ENCODE measurements at places on chromosomes 12 and 14. TPM values are rescaled to one million over a fixed set of nuclear protein-coding genes. Genes with fewer than 3 reads are reported as not detected.

DNA sequence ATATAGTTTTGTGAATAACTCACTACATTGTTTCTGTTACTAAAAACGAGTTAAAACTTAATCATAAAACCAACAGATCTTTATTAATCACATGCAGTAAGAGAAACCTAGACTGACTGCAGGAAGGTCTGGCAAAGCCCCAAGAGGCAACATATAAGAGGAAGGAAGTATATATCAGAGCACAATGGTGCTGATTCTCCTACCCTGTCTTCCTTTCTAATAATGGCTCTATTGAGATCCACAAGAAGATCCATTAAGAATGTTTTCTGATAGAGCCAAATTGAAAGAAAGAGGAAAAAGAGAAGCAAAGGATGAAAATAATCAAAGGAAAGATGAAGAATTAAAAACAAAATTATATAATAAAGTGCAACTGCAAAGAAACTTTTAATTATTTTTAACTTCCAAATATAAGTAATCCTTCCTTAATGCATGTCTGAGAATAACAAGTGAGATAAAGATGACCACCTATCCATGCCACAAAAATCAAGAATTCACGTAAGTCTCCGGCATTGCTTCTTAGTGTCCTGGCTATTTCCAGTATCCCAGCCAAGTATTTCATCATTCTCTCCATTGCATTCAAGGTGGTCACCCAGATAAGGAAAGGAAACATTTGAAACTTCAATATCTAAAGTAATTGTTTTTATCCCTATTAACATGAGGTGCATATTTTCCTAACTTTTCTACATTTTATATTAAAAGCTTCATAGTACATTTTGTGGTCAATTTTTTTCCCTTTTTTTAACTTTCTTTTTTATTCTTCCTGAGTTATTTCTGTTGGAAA lies 62.2 kb downstream of the SOX5 start:
- no peaks in the 10 kb centered on the region for H3K27me3 ChIP-seq
- H3K4me1 ChIP-seq = no peaks in the 10 kb centered on the region
- H3K36me3 ChIP-seq = no peaks in the 10 kb centered on the region
- no peak overlapping the region for H3K27ac ChIP-seq
- H3K4me3 ChIP-seq = no peak overlapping the region

DNA sequence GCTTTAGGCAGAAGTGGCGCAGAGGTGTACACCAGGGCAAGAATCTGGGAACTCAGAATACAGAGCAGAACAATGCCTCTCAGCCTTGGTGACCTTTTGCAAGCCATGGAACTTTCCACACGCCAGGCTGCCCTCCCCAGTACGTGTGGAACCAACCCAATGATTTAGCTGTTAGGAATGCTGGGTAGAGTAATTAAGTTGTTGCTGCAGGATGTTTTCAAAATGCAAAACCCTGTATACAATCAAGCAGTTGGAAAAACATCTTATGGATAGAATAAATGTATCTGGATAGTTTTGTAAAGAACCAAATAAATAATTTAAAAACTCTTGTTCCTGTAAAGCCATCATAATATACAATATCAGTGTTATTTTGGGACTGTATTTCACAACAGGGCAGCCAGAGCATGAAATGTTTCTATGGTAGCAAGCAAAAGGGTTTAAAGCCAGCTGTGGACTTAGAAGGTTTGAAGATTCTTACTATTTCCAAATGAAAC lies 19.4 kb downstream of the PPP1R36 start:
- no peaks in the 10 kb centered on the region for H3K4me1 ChIP-seq
- peak overlapping the region; percentile 16 for H3K27ac ChIP-seq
- no peaks in the 10 kb centered on the region for H3K36me3 ChIP-seq
- DNase-seq = peak; percentile 66
- no peaks in the 10 kb centered on the region for H3K27me3 ChIP-seq

GRCh38 chr12:22677781-22678574 lies 53.0 kb downstream of the ETNK1 start:
- no peak for DNase-seq
- no peak overlapping the region for H3K4me3 ChIP-seq
- H3K4me1 ChIP-seq = no peaks in the 10 kb centered on the region
- no peak overlapping the region for H3K27ac ChIP-seq

DNA sequence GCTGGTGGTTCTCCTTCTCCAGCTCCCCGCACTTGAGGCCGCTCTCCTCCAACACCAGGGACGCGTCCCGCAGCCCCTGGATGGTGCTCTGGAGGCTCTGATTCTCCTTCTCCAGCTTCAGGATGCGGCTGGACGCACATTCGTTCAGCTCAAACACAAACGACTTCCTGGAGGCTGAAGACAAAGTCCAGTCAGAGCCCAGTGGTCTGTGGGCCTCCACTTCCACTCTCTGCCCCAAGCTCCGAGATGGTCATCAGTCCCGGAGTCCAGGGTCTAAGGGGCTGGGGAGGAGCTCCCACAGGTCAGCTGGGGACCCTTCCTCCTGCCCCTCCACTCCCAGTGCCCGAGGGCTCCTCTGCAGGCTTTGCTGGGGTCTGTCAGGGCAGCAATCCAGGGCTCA lies 76.6 kb upstream of the GPR68 start:
- no peak overlapping the region for H3K27ac ChIP-seq
- H3K4me1 ChIP-seq = peaks cover 9% of the 10 kb centered on the region
- no peaks in the 10 kb centered on the region for H3K36me3 ChIP-seq
- no peak overlapping the region for H3K4me3 ChIP-seq

The KRT79 gene
- 0.48 TPM for total RNA-seq

The ENDOU gene
- total RNA-seq = 0.98 TPM

The GARIN6 gene
- not detected for total RNA-seq

The CLEC9A gene
- total RNA-seq = not detected

The JPH4 gene
- total RNA-seq = 0.96 TPM

The IAPP gene
- total RNA-seq = not detected

The TTC8 gene
- 58.2 TPM for total RNA-seq

The DTX1 gene
- 46.6 TPM for total RNA-seq

The EIF2S1 gene
- 63.9 TPM for total RNA-seq

Measured in breast epithelium (tissue), 4 donors.